ENCODE measurements at places on chromosomes 2 and 18. TPM values are rescaled to one million over a fixed set of nuclear protein-coding genes. Genes with fewer than 3 reads are reported as not detected.
A peak's percentile ranks its signal among the peaks of the same experiment; 100 is the strongest.

DNA sequence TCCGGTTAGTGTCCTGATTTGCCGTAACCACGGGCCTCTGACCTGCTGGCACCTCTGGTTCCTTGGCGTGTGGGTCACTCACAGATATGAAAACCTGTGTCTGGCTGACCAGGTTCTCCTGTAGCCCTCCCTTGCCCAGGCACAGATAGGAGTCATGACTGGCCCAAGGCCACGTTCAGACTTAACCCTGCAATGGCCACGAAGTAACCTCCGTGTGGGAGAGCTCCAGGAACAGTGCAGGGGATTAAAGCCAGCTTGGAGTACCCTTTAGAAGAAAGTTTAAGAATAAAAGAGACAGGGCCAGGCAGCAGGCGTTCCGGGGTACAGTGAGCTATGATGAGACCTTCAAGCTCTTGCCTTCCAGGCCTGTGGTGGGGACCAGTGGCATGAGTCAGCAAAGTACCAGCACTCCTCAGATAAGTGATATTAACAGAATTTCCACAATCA lies 25.5 kb downstream of the CENPO start:
- no peak for DNase-seq

The MLPH gene
- total RNA-seq = 24.6 TPM

DNA sequence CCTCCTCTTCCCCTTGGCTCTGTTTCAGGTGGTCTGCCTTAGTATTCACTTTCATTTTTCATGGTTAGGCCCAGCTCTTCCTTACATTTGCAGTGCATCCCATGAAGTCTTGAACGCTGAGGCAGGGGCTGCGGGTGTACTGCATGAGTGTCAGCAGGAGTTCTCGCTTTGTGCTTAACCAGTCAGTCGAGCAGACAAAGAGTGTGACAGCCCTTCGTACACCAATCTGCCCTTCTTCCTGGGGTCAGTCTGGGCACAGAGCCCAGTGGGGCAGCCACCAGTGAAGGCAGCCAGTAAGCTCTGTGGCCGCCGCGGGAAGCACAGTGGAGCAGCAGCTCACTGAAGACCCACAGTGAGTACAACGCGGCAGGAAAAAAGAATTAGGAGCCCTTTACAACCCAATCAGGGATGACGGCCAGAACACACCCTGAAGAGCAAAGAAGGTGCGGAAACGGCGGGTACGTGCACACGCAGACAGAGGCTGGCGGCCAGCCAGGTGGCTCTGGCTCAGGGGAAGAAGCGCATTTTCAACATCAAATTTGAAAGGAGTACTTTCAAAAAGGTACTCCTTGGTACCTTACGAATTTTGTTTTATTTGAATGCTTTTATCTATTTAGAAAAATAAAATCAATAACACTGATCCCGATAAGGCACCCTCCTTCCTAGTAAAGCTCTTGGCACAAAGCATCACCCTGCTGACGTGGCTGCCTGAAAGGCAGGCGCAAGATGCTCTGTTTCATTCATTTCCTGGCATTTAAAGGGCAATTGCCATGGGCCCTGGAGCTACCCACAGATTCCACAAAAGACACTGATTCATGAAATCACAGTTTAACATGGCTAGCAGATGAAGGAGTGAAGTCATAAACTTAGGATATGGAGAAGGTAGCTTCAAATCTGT lies 47.0 kb upstream of the SEMA4C start:
- no peak for DNase-seq

- DNase-seq = no peak
These were observed 4.9 kb downstream of the COPS7B start for GRCh38 chr2:231791107-231791506.

The ME2 gene
- 77.1 TPM for total RNA-seq

DNA sequence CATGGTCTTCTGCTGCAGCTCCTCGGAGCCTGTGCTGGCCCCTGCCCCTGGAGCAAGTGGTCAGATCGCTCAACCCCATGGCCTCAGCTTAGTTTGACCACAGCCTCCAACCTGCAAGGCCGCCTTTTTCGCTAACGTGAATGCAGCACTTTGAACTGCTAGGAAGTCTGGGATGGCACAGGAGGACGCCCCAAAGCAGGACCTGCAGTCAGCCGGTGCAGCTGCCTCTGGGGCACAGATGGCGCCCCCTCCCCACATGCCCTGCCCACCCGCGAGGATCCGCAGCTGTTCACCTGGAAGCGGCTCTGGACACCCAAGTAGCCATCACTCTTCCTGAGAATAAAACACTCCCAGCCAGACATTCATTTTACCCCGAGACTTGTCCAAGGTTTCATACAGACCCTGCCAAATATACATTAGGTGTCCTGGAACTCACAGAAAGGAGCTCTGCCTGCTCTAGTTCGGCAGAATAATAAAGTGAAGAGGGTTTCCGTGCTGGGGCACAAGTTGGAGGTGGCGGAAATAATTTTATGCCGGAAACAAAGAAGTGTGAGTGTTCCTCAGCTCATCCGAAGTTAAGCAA lies 510.1 kb downstream of the EIPR1 start:
- no peak for DNase-seq

The KRTCAP3 gene
- total RNA-seq = 3.5 TPM

The MPP4 gene
- total RNA-seq = not detected

- no peak for DNase-seq
These were observed 138.9 kb upstream of the IL1R2 start for GRCh38 chr2:101852824-101853223.

DNA sequence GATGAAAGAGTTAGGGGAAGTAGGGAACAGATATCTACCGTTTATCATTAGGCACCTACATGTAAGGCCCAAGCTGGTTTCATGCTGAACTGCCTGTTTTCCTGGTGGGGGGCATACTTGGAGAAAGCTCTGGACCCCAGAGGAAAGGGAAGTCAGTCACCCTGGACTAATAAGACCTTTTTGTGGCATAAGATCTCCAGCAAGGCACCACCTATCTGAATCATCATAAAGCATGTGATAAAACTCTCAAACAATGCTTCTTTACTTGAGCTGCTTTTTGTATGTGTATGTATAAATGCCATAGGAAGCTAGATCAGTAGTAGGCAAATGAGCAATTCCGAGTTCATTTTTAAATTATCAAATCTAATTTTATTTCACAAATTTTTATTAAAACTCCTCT lies 104.8 kb downstream of the TANC1 start:
- DNase-seq = peak; percentile 69

DNA sequence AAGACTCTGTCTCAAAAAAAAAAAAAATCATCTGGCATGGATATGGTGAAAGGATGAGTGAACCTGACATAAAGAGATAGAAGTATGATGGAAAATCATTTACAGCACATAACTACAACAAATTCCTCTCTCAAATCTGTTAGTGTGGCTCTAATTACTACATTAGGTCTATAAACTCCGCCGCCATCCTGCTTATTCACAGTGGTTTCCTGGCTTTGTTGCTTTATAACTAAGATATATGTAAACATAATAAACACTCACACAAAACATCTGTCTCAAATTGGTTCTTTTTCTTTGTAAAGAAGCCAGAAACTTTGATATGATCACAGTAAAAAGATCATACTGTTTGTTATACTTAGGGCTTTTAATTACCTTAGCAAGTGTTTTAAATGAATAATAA lies 412.6 kb upstream of the FAM98A start:
- no peak for DNase-seq

GRCh38 chr2:54899576-54900200 lies 150.6 kb downstream of the RTN4 start:
- peak; percentile 65 for DNase-seq

- DNase-seq = peak; percentile 96
These were observed 158.4 kb downstream of the GALNT14 start for GRCh38 chr2:30979822-30980245.

The COLEC12 gene
- total RNA-seq = 0.52 TPM
